ENCODE measurements at places on chromosomes 4 and X.
A peak's percentile ranks its signal among the peaks of the same experiment; 100 is the strongest.

DNA sequence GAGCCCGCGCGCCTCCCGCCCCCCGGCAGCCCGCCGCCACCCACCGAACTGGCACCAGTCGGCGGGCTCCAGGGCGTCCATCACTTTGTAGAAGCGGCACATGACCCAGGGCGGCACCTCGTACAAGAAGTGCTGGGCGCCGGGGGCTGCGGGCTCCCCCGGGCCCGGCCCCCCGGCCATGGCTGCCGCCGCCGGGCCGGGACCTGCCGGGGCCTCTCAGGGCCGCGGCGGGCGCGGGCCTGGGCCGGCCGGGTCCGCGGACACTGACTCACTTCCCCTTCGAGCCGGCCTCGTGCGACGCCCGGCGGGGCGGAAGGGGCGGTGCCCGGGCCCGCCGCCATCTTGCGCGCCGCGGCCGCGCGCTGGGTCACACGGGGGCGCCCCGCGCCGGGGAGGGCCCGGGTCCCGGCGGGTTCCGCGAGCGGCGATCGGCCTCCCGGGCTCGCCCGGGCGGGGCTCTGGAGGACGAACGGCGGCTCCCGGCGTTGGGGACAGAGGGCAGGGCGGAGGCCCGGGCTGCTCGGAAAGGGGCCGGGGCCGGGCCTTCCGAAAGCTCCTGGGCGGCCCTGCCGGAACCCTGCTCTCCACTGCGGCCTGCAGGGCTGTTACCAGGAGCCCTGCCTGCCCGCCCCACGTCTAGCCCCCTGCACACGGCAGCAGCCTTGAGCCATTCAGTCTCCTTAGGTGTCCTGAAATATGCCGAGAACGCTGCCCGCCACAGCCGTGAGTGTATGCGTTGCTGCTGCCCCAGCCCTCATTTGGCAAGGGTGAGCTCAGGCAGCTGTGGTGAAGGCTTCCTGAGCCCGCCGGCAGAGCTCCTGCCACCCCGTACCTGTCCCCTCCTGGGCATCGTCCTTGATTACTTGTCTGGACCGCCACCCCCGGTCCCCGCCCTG, at the start of gene IRAK1:
Gene IRAK1 (minus strand): TSS at position 270 of the 896 bp plus-strand sequence. CDS start 90 bp downstream, at position 180.
- peaks cover 28% of the 10 kb centered on the region for H3K4me1 ChIP-seq
- H3K27me3 ChIP-seq = no peaks in the 10 kb centered on the region
- H3K36me3 ChIP-seq = peaks cover 11% of the 10 kb centered on the region
- DNase-seq = peak; percentile 57
- H3K27ac ChIP-seq = peak within 1 kb of the TSS; percentile 93

DNA sequence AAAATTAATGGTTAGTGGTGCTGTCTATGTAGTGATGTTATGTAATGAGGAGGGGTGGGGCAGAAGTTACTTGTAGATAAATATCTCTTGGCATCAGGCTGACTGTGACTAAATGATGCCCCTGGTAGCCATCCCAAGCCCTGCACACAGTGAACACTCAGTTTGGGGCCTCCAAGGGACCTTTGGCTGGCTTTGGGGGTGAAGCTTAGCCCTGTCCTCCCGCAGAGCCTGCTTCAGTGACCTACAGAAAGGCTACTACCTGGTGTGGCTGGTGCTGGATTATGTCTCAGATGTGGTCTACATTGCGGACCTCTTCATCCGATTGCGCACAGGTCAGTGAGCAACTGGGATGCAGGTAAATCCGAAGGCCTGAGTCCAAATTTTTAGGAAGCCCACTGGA, 7.8 kb downstream of the CNGA2 start:
- H3K27me3 ChIP-seq = no peaks in the 10 kb centered on the region
- no peak overlapping the region for H3K27ac ChIP-seq
- H3K4me1 ChIP-seq = no peaks in the 10 kb centered on the region
- H3K4me3 ChIP-seq = no peak overlapping the region
- no peaks in the 10 kb centered on the region for H3K36me3 ChIP-seq

DNA sequence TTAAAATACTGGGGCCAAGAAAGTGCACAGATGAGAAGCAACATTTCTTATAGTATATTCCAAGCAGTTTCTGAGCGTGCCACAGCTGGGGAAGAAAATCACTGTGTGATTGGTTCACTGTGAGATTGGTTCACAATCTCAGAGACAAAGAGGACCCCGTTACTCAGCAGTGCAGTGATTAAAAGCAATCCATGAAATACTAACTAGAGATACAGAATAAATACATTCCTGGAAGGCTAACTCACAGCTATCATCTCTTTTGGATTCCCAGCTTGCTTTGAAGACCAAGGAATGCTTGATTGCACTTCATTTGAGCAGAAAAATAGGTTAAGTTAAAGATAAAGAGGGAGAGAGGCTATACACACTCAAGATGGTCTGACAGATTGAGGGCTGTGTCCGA, 132.1 kb upstream of the RAPGEF2 start:
- no peak overlapping the region for H3K27ac ChIP-seq
- peaks cover 7% of the 10 kb centered on the region for H3K27me3 ChIP-seq
- H3K4me3 ChIP-seq = no peak overlapping the region
- no peaks in the 10 kb centered on the region for H3K36me3 ChIP-seq
- H3K4me1 ChIP-seq = no peaks in the 10 kb centered on the region
- no peak for DNase-seq

- no peaks in the 10 kb centered on the region for H3K27me3 ChIP-seq
- no peak for DNase-seq
- no peaks in the 10 kb centered on the region for H3K4me1 ChIP-seq
- no peak overlapping the region for H3K27ac ChIP-seq
- no peak overlapping the region for H3K4me3 ChIP-seq
Observed at GRCh38 chr4:25258980-25259578, 25.2 kb downstream of the PI4K2B start.

GRCh38 chr4:70680934-70681333, 7.4 kb upstream of the UTP3 start:
- H3K27ac ChIP-seq = no peak overlapping the region
- no peaks in the 10 kb centered on the region for H3K27me3 ChIP-seq
- H3K4me3 ChIP-seq = no peak overlapping the region
- H3K36me3 ChIP-seq = no peaks in the 10 kb centered on the region

GRCh38 chrX:34927866-34928265, 14.7 kb upstream of the FAM47B start:
- H3K27me3 ChIP-seq = no peaks in the 10 kb centered on the region
- no peaks in the 10 kb centered on the region for H3K36me3 ChIP-seq
- no peak overlapping the region for H3K4me3 ChIP-seq
- no peak for DNase-seq
- no peaks in the 10 kb centered on the region for H3K4me1 ChIP-seq
- H3K27ac ChIP-seq = no peak overlapping the region

DNA sequence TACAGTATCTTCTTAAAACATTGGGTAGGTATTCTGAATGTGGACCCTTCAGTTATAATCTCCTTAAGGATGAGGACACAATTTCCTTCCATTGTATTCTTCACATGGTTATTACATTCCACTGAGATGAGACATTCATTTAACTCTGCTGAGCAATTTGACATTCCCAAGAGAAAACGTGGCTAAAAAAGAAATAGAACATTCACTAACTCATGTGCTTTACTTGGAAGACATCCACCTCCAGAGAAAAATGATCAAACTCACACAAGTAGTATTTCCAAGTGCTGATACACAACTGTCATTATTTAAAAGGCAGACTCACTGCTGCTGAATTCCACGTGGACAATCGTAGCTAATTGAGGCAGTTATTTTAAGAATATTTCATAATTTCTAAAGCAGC, 227.9 kb upstream of the ANKRD50 start:
- no peak for DNase-seq
- no peaks in the 10 kb centered on the region for H3K27me3 ChIP-seq
- no peak overlapping the region for H3K27ac ChIP-seq
- no peaks in the 10 kb centered on the region for H3K4me1 ChIP-seq
- no peaks in the 10 kb centered on the region for H3K36me3 ChIP-seq

DNA sequence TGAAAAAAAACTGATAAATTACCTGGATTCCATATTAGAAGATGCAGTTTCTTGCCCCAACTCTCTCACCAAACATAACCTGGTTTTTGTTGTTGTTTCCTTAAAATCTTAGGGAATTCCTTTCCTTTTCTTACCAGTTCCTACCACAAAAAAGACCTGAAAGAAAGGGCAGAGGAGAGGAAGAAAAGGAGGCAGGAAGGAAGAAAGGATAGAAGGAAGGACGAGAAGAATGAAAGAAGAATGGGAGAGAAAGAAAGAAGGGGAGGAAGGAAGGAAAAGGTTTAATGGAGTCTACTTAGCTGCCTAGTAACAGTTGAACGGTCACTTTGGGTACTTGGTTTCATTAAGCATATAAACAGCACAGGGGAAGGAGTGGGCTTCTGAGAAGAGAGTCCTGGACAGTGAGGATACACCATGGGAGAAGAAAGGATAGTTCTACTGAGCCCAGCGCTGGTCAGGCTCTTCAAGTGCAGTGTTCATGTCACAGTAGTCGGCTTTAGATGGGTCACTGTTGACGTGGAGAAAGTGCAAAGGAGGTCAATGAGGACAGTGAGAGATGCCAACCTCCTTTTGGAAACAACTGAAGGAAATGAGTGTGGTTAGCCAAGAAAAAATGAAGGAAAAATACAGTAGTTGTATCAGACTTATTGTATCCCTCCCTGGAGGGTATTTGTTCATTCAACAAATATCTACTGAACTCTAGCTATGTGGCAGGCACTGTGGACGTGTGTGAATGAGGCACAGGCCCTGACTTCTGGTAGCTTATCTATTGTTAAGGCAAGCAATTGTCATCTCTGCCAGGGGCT, 1.1 kb upstream of the CHIC2 start:
- H3K27me3 ChIP-seq = peaks cover 3% of the 10 kb centered on the region
- no peak for DNase-seq
- H3K4me3 ChIP-seq = peak overlapping the region; percentile 71
- H3K4me1 ChIP-seq = peaks cover 31% of the 10 kb centered on the region

DNA sequence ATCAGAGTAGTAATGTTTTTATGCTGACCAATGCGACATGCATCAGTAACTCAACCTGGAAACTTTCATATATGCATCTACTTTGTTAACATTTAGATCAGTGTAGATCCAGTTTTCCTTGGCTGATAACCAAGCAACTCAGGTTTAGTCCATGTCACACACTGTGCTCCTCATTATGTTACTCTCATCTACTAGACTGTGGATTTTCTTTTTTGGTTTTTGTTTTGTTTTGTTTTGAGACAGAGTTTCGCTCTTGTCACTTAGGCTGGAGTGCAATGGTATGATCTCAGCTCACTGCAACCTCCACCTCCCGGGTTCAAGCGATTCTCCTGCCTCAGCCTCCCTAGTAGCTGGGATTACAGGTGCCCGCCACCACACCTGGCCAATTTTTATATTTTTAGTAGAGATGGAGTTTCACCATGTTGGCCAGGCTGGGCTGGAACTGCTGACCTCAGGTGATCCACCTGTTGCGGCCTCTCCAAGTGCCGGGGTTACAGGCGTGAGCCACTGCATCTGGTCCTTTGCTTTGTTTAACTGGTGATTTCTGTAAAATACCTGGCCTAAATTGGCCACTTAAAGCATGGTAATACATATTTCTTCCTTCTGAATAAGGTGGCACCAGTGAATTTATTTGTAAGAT, 48.6 kb downstream of the SMARCAD1 start:
- H3K27me3 ChIP-seq = no peaks in the 10 kb centered on the region
- no peak for DNase-seq
- no peak overlapping the region for H3K4me3 ChIP-seq
- H3K36me3 ChIP-seq = peaks cover 18% of the 10 kb centered on the region
- peaks cover 4% of the 10 kb centered on the region for H3K4me1 ChIP-seq
- H3K27ac ChIP-seq = no peak overlapping the region

DNA sequence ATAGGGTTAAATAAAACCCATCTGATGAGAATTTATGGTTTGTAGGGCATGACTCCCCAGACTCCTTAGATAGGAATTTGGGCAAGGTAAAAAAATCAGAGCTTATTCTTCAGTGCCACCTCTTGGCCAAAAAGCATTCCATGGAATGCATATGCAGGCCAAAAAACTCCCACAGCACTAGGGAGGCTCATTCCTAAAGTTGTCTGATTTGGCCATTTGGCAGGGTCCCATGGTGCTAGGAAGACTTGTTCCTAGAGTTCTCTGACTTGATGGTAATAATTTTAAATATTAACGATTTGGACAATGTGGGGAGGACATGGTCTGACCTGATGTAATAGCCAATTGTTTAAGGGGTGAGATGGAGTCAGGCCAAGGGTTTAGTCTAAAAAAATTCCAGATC, 93.0 kb downstream of the SPIN4 start:
- no peaks in the 10 kb centered on the region for H3K36me3 ChIP-seq
- no peak for DNase-seq
- no peaks in the 10 kb centered on the region for H3K27me3 ChIP-seq
- H3K4me3 ChIP-seq = no peak overlapping the region
- no peaks in the 10 kb centered on the region for H3K4me1 ChIP-seq
